Stimulated activated CD4-positive, alpha-beta T cell treated with anti-CD3 and anti-CD28 coated beads, Interleukin-15, amount 100 ng/mL, for 1 hour (primary cell): ENCODE measurements at places on chromosomes 13 and 19.
A peak's percentile ranks its signal among the peaks of the same experiment; 100 is the strongest.

- no peak for DNase-seq
Measured at GRCh38 chr13:85333506-85334020, 465.7 kb downstream of the SLITRK6 start.

- no peak for DNase-seq
Measured at GRCh38 chr19:45040059-45040771, 1.4 kb downstream of the CLASRP start.

- peak; percentile 23 for DNase-seq
Measured at GRCh38 chr19:48997972-48998371, 4.3 kb downstream of the RUVBL2 start.

GRCh38 chr19:42212886-42213285 is 4.6 kb downstream of the DEDD2 start:
- no peak for DNase-seq

GRCh38 chr13:77026255-77026860 is 601 bp downstream of the FBXL3 start:
- DNase-seq = peak; percentile 54

GRCh38 chr13:36850790-36851438 is 31.9 kb downstream of the RFXAP start:
- DNase-seq = no peak
